ENCODE measurements at places on chromosomes 1 and 21. TPM values are rescaled to one million over a fixed set of nuclear protein-coding genes. Genes with fewer than 3 reads are reported as not detected.

DNA sequence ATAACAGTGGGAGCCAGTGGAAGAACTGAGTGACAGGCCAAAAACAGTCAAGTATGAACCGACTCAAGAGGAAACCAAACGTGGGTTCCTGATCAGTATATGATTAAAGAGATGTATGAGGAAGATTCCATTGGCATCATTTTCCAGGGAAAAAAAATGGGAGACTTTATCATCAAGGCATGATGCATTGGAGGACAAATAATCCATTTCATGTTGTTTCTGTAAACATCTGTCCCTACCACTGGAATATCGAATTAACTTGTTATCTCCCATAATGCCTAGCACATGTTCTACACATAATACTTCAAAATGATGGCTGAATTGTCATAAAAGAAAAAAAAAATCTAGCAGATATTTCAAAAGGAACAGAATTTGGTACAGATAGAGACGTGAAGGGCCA lies 13.3 kb downstream of the FOXJ3 start:
- no peak for DNase-seq

DNA sequence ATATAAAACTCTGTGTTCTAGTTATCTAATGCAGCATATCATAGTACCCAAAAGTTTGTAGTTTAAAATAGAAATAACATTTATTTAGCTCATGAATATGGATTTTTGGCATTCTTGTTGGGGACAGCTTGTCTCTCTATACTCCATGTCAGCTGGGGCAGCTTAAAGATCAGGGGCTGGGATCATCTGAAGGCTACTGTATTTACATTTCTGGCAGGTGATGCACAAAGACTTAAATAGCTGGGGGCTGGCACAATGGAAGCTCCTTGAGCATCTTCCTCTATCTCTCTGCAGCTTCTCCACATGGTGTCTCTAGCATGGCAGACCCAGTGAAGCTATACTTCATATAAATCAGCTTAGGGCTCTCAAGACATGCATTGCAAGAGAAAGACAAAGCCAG lies 55.6 kb upstream of the DAB1 start:
- DNase-seq, result no peak

DNA sequence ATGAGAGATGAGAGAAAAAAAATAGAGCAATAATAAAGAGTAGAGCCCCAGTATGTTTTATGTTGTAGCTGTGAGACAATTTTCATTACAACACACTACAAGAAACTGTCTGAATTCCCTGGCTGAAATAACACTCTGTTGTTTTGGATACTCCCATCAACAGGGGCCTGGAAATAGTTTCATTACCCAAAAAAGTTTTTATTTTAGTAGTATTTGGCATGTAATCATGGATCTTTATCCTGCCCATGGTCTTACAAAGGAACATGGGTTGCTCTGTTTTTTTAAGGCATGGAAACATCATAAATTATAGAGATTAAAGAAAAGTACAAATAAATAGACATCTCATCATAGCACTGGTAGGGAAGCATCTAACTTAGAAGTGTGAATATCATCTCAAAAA lies 56.3 kb downstream of the GNG12 start:
- no peak for DNase-seq

- no peak for DNase-seq
These were observed 102.5 kb upstream of the L1TD1 start for GRCh38 chr1:62092110-62092509.

- DNase-seq, result no peak
These were observed 128.1 kb upstream of the CTTNBP2NL start for GRCh38 chr1:112267929-112268328.

DNA sequence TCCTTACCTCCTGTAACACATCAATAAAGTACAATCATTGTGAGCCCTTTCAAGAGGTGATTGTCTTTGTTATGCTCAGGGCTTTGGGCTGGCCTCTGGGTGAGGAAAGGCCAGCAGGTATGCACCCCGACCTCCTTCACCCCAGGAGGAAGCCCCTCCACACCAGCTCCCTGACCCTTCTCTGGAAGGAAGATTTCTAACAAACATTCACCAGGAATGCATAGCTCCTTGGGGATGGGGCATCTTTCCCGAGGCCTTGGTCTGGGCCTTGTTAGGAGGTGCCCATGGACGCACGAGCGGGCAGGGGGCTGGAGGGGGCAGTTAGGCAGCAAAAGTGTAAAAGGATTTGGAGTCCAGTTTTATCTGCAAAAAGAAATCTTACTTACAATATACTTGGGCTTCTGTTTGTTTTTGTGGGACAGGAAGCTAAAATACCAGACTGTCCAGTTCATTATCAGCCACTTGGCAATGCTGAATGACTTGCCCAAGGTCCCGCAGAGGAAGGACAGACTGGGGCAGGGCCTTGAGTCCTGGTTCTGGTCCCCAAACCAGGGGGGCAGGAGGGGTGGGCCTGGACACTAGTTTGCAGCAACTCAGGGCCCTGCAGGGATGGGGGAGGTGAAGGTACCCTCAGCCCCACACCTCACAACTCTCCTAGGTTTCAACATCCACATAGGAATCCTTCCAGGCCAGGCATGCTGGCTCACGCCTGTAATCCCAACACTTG lies 10.1 kb downstream of the ZC3H12A start:
- no peak for DNase-seq

GRCh38 chr1:203534526-203534925 lies 40.6 kb downstream of the OPTC start:
- DNase-seq, result peak; percentile 61

GRCh38 chr1:205922806-205923205 lies 20.4 kb downstream of the SLC26A9 start:
- no peak for DNase-seq

- DNase-seq, result no peak
These were observed 88.7 kb upstream of the GRIK1 start for GRCh38 chr21:30028537-30028936.

GRCh38 chr1:220642285-220642684 lies 47.9 kb upstream of the C1orf115 start:
- DNase-seq, result no peak

DNA sequence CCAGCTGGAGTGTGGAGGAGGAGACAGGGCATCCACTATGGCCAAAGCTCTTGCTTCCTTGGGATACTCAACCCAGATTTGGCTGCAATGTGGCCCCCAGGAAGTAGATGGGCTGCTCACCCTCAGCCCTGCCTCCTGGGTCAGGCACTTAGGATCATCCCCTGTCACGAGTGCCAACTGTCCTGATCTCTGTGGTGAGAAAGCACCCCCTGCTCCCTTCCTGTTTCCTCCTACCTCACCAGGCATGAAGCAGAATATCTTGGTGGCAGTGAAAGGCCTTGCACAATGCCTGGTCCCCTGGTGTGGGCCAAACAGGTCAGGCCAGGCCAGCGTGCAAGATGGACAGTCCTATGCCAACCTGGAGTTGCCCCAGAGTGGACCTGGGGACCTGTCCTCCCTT lies 211.7 kb downstream of the GRIK3 start:
- no peak for DNase-seq

GRCh38 chr21:45590246-45590725 lies 48.0 kb upstream of the SLC19A1 start:
- peak; percentile 49 for DNase-seq

DNA sequence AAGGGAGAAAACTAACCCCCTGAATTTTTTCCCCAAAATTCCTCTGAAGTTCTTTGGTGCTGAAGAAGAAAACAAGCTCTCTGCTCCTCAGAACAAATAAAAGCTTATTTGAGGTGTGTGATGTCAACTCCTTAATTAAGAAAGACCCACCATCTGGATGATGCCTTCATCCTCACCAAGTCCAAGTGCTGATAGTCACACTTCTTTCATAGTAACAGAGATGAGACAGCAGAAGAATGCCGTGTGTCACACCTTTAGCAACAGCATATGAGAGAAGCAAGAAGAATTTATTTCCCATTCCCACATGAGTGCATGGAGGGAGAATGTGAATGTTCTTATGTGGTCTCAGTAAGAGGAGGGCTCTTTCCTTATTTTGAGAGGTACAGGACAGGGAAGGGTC lies 91.2 kb downstream of the TGFB2 start:
- DNase-seq, result no peak

DNA sequence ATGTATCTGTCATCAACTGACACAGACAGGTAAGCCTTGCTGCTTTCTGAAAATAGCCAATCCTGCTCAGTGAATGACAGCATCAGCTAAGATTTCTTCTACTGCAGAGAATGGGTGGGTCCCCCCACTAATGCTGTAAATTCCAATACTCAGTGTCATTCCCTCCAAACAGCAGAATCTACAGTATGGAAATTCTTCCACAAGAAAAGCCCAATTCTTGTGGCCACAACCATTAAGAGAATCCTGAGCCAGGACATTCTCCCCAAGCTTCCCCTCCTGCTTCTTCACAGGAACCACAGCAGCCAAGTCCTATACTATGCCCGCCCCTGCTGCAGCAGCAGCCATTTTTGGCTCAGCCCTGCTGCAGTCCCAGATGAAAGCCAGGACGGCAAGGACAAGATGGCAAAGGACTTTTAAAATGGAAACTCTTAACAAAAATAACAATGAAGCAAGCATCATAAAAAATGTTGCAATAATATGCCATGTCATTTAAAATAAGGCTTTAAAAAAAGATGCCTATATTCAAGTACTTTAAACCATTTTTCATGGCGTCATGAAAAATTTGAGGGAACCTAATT lies 26.8 kb downstream of the EIF4G3 start:
- DNase-seq, result no peak

- no peak for DNase-seq
These were observed 3.0 kb upstream of the SYT6 start for GRCh38 chr1:114156538-114157274.

RHCE gene
- total RNA-seq, result 0.66 TPM

CD164L2 gene
- total RNA-seq, result not detected

RGS8 gene
- not detected for total RNA-seq

DCST1 gene
- 0.44 TPM for total RNA-seq

ICOSLG gene
- total RNA-seq, result 4.2 TPM

ANP32E gene
- 21.6 TPM for total RNA-seq

All from breast epithelium (tissue), 4 donors.